ENCODE measurements at places on chromosomes 6 and 20. TPM values are rescaled to one million over a fixed set of nuclear protein-coding genes. Genes with fewer than 3 reads are reported as not detected.

- H3K4me1 ChIP-seq, result peaks cover 8% of the 10 kb centered on the region
- DNase-seq, result no peak
- H3K4me3 ChIP-seq, result no peak overlapping the region
- H3K27ac ChIP-seq, result no peak overlapping the region
These were observed 5.2 kb upstream of the ZC3H12D start for GRCh38 chr6:149489967-149490366.

DNA sequence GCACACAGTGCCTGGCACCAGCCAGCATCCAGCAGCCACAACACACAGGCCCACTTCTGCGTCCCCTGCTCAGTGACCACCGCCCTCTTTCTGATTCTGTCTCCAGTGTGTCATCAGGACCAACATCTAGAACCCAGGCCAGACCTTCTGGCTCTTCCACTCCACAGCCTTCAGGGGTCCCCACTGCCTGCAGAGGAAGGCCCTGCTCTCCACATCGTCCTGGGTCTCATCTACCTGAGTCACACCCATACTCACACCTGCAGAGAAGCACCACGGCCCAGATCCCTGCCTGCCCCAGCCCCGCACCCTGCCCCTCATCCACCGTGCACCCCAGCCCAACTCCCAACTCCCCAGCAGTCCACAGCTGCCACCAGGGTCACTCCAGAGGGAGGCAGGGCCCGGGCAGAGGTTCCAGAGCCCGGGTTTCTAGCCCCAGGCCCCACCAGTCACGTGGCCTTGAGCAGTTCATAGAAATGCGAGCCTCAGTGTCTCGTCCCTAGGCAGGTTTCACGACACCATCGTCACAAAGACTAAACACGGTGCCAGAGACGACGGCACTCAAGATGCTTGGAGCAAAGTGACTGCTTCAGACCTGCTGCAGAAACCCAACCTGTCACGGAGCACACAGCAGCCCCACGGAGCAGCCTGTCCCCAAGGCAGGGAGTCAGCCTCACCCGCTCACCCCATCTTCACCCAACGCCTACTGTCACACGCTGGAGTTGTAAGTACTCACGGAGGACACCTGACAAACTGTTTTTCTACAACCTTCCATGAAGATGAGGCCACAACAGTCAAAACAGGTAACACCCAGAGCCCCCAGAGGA is 16.1 kb downstream of the TAF4 start:
- no peaks in the 10 kb centered on the region for H3K27me3 ChIP-seq
- no peak overlapping the region for H3K4me3 ChIP-seq
- no peaks in the 10 kb centered on the region for H3K4me1 ChIP-seq
- DNase-seq, result no peak
- no peaks in the 10 kb centered on the region for H3K36me3 ChIP-seq

- peak overlapping the region; percentile 76 for H3K27ac ChIP-seq
- H3K4me3 ChIP-seq, result peak overlapping the region; percentile 60
- peaks cover 28% of the 10 kb centered on the region for H3K4me1 ChIP-seq
- no peaks in the 10 kb centered on the region for H3K27me3 ChIP-seq
- no peaks in the 10 kb centered on the region for H3K36me3 ChIP-seq
- DNase-seq, result no peak
These were observed 995 bp upstream of the GSTA4 start for GRCh38 chr6:52995913-52996645.

- no peak overlapping the region for H3K27ac ChIP-seq
- no peak overlapping the region for H3K4me3 ChIP-seq
- H3K4me1 ChIP-seq, result no peaks in the 10 kb centered on the region
These were observed 32.4 kb downstream of the OR5V1 start for GRCh38 chr6:29336269-29336668.

- H3K4me3 ChIP-seq, result no peak overlapping the region
- H3K36me3 ChIP-seq, result no peaks in the 10 kb centered on the region
- DNase-seq, result no peak
- H3K27ac ChIP-seq, result no peak overlapping the region
- H3K4me1 ChIP-seq, result no peaks in the 10 kb centered on the region
These were observed 426.0 kb upstream of the SULF2 start for GRCh38 chr20:48211238-48211637.

GRCh38 chr6:168365422-168366165 is 46.0 kb upstream of the DACT2 start:
- no peaks in the 10 kb centered on the region for H3K4me1 ChIP-seq
- no peak overlapping the region for H3K4me3 ChIP-seq
- H3K36me3 ChIP-seq, result no peaks in the 10 kb centered on the region
- H3K27me3 ChIP-seq, result no peaks in the 10 kb centered on the region
- no peak overlapping the region for H3K27ac ChIP-seq

GRCh38 chr6:128491100-128491581 is 29.3 kb downstream of the PTPRK start:
- H3K4me3 ChIP-seq, result no peak overlapping the region
- no peak for DNase-seq
- H3K27ac ChIP-seq, result peak overlapping the region; percentile 65
- H3K4me1 ChIP-seq, result no peaks in the 10 kb centered on the region
- no peaks in the 10 kb centered on the region for H3K27me3 ChIP-seq

- DNase-seq, result no peak
- no peak overlapping the region for H3K27ac ChIP-seq
- no peaks in the 10 kb centered on the region for H3K27me3 ChIP-seq
- H3K4me1 ChIP-seq, result peaks cover 4% of the 10 kb centered on the region
These were observed 240.7 kb downstream of the ARID1B start for GRCh38 chr6:157017861-157018260.

GRCh38 chr20:53677447-53678314 is 84.0 kb upstream of the ZNF217 start:
- DNase-seq, result peak; percentile 48
- H3K27me3 ChIP-seq, result no peaks in the 10 kb centered on the region
- peaks cover 28% of the 10 kb centered on the region for H3K4me1 ChIP-seq
- H3K36me3 ChIP-seq, result no peaks in the 10 kb centered on the region
- no peak overlapping the region for H3K4me3 ChIP-seq
- H3K27ac ChIP-seq, result peak overlapping the region; percentile 72

DNA sequence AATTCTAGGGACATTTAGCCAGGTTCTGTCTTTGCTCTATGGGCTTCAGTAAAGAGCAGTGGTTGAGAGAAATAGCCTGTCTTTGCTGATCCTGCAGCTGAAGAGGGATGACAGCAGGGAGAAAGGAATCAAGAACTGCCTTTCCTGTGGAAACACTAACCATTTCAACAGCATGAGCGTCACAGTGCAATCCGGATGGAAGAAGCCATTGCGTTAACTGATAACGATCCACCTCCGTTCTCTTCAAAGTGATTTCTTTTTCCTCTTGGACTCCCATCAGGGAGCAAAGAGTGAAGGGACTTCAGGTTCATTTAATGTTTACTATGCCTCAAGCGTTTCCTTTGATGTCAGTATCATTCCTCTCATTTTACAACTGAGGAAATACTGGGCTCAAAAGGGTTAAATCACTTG is 35.2 kb upstream of the EEF1E1 start:
- no peaks in the 10 kb centered on the region for H3K36me3 ChIP-seq
- no peak for DNase-seq
- no peaks in the 10 kb centered on the region for H3K27me3 ChIP-seq
- H3K4me1 ChIP-seq, result no peaks in the 10 kb centered on the region

- H3K27ac ChIP-seq, result no peak overlapping the region
- peak; percentile 41 for DNase-seq
- H3K36me3 ChIP-seq, result peaks cover 20% of the 10 kb centered on the region
- H3K4me3 ChIP-seq, result no peak overlapping the region
- H3K27me3 ChIP-seq, result no peaks in the 10 kb centered on the region
These were observed 38.7 kb downstream of the CDKAL1 start for GRCh38 chr6:20572940-20573339.

DNA sequence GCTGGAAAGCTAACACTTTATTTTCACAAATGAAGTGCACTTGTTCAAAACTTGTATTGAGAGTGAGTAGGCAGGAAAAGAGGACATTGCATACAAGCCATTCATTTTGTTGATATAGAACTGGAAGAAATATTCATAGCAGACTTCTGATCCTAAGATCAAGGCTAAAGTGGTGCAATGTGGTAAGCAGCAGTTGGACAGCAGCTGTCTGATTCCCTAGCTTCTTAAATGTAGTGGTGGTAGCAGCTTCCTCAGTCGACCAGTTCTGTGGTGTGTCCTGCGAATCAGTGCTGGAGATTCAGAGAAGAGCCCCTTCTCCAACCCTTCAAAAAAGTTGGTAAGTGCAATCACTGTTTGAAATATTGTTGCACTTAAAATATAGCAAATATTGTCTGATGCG is 281.7 kb upstream of the GJE1 start:
- no peak for DNase-seq
- H3K27me3 ChIP-seq, result no peaks in the 10 kb centered on the region
- no peak overlapping the region for H3K4me3 ChIP-seq
- no peaks in the 10 kb centered on the region for H3K4me1 ChIP-seq
- H3K36me3 ChIP-seq, result no peaks in the 10 kb centered on the region

DNA sequence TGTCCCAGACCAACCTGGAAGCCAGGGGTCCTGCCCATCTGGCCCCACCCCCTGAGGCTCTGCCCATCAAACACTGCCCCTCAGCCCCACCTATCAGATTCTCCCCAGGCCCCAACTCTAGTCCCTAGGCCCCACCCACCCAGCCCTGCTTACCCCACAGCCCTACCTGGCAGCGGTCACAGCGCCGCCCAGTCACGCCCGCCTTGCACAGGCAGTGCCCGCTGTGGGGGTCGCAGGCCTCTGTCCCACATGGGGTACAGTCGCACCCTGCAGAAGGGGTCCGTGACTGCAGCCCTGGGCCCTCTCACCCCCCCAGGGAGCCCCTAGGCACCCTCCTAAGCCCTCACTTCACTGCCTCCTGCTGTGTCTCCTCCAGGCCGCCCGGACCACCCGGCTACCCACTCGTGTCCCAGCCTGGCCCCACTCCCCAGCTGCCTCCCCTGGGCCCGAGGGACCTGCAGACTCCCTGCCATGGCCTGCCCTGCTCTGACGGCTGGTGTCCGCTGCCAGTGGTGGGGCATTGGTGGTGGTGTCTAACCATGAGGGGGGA is 19.8 kb downstream of the ADRM1 start:
- DNase-seq, result no peak
- no peak overlapping the region for H3K4me3 ChIP-seq
- H3K27ac ChIP-seq, result no peak overlapping the region
- H3K27me3 ChIP-seq, result no peaks in the 10 kb centered on the region
- no peaks in the 10 kb centered on the region for H3K36me3 ChIP-seq
- H3K4me1 ChIP-seq, result no peaks in the 10 kb centered on the region

DNA sequence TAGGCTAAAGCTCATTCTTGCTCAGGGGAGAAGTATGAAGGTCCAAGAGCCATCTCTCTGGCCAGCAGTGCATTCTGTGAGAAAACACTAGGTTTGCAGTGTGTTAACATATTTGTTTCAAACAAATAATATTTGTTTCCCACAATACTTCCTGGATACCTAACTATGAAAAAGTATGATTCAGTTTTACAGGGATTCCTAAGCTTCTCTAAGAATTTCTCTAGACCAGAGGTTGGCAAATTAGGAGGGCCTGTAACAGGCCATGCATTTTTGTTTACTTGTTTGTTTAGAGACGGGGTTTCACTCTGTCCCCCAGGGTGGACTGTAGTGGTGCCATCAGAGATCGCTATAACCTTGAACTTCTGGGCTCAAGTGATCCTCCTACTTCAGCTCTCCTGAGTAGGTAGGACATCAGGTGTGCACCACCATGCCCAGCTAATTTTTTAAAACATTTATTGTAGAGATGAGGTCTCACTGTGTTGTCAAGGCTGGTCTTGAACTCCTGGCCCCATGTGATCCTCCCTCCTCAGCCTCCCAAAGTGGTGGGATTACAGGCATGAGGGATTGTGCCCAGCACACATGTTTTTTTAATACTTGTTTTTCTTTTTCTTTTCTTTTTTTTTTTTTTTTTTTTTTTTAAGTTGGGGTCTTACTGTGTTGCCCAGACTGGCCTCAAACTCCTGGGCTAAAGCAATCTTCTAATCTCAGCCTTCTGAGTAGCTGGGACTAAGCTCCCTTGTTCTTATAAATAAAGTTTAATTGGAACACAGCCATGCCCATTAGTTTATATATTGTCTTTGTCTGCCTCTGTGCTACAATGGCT is 71.7 kb downstream of the ADGRG6 start:
- H3K4me1 ChIP-seq, result peaks cover 13% of the 10 kb centered on the region
- DNase-seq, result no peak
- H3K4me3 ChIP-seq, result no peak overlapping the region
- H3K27me3 ChIP-seq, result no peaks in the 10 kb centered on the region

DNA sequence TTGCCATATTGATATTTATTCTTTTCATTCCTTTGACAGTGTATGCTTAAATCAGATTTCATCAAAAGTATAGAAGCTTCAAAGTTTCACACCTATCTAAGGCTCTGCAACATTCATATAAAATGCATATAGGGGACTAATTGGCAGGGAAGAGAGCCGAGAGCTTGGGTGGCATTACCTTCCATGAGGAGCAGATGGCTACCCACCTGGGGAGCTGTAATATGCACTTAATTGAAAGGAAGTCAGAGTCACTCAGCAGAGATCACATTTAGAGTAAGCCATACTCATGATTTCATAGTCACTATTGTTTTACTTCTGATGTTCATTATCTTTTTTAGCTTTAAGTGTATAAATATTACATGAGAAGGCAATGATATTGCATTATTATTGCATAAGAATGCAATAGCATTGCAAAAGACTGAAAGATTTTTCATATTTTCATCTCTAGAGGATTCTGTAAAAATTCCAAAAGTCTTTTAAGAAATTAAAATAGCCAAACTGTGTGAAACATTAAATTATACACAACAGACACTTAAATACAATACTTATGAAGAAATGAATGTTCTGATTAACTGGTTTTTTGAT is 1305.2 kb downstream of the EPHA7 start:
- no peaks in the 10 kb centered on the region for H3K36me3 ChIP-seq
- H3K27ac ChIP-seq, result no peak overlapping the region
- H3K4me3 ChIP-seq, result no peak overlapping the region
- H3K4me1 ChIP-seq, result no peaks in the 10 kb centered on the region

DNA sequence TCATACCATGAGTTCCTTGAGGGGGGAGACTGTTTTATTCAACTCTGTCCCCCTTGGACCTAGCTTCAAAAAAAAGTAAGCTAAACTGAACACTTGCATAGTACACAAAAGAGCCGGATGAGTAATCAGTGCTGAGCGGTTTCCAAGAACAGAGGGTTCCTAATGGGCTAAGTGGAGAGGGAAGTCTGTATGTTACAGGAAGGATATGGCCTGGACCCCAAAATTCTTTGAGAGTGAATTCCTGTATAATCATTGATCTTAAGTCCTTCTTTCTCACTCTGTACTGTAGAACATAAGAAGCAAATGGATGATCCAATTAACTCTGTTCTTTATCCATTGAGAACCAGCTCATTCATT is 324.7 kb upstream of the CNR1 start:
- H3K4me1 ChIP-seq, result no peaks in the 10 kb centered on the region
- no peaks in the 10 kb centered on the region for H3K36me3 ChIP-seq
- no peak overlapping the region for H3K4me3 ChIP-seq

DNA sequence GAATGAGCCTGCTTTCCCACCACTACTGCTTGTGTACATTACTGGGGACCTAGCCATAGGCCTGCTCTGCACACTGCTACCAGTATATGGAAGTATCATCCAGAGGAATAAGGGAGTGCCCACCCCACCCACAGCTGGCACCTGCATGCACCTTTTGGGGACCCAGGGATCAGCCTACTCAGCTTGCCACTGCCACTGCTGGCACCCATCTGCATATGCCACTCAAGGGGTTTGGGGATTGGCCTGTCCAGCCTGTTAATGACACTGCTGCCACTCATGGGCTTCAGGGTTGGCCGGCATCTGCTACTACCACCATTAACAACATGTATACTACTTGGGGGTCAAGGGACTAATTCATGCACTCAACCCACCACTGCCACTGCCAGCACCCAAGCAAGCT is 832.1 kb downstream of the PHF3 start:
- no peaks in the 10 kb centered on the region for H3K27me3 ChIP-seq
- no peaks in the 10 kb centered on the region for H3K4me1 ChIP-seq
- no peak overlapping the region for H3K4me3 ChIP-seq
- no peak overlapping the region for H3K27ac ChIP-seq
- DNase-seq, result no peak
- H3K36me3 ChIP-seq, result no peaks in the 10 kb centered on the region

The SLC22A2 gene
- not detected for total RNA-seq

The WFDC9 gene
- not detected for total RNA-seq

The SLC22A3 gene
- total RNA-seq, result 76.8 TPM

The C6orf141 gene
- 5.0 TPM for total RNA-seq

The SLC22A1 gene
- total RNA-seq, result 3.1 TPM
